ENCODE measurements at places on chromosomes 3 and 15. TPM values are rescaled to one million over a fixed set of nuclear protein-coding genes. Genes with fewer than 3 reads are reported as not detected.

MYL3 gene
- total RNA-seq, result not detected

ATP13A5 gene
- total RNA-seq, result not detected

- peaks cover 3% of the 10 kb centered on the region for H3K4me1 ChIP-seq
- peaks cover 3% of the 10 kb centered on the region for H3K27me3 ChIP-seq
- ATAC-seq, result no peak
- H3K27ac ChIP-seq, result peak within 1 kb of the TSS; percentile 75
- no peaks in the 10 kb centered on the region for H3K36me3 ChIP-seq
Measured at GRCh38 chr3:48222616-48223513, at the start of gene CAMP. Gene CAMP (plus strand): TSS chr3:48223495. CDS start chr3:48223512, 17 bp downstream.

WDR93 gene
- not detected for total RNA-seq

DNA sequence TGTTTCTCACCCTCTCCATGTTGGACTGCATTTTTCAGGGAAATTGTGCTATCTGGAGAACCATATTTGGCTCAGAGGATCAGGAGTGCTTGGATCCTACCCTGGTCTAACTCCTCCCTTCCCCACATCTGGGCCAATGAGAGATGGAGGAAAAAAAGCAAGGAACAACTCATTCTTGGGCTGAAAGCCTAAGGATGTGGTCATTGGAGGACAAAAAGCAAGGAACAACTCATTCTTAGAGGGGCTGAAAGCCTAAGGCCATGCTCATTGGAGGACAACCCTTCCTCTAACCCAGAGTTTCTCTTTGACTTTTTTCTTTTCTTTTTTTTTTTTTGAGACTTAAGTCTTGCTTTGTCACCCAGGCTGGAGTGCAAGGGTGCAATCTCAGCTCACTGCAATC lies 48.6 kb upstream of the CHRNB4 start:
- H3K4me1 ChIP-seq, result no peaks in the 10 kb centered on the region
- H3K4me3 ChIP-seq, result no peak overlapping the region
- peaks cover 3% of the 10 kb centered on the region for H3K27me3 ChIP-seq
- no peaks in the 10 kb centered on the region for H3K36me3 ChIP-seq
- ATAC-seq, result no peak

DNA sequence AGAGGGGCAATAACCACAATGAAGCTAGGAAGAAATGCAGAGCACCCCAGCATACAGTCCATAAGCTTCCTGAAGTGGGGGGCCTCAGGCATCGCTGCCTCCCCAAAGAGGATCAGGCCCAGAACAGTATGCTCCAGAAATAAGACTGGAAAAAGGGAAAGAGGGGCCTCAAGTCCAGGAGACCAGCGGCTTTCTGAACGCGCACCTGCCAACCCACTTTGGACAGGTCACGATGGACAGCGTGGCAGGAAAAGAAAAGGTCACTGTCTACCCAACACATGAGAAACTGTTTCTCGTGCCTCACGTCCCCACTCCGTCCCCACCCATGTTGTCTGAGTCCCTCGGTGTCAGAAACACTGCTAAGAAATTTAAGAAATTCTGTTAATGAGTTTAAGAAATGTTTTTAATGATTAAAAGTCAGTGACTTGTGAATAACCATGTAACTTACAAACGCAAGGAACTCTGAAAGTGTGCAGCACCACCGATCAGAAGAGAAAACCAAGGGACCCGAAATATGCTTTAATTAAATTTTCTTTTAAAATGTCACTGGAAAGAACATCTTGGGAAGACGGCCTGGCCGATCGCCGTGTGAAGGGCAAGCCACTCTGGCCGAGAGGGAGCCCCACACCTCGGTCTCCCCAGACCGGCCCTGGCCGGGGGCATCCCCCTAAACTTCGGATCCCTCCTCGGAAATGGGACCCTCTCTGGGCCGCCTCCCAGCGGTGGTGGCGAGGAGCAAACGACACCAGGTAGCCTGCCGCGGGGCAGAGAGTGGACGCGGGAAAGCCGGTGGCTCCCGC lies 1.7 kb upstream of the PPARG start:
- peak; percentile 20 for ATAC-seq
- H3K27ac ChIP-seq, result no peak overlapping the region
- peak overlapping the region; percentile 68 for H3K4me3 ChIP-seq
- H3K27me3 ChIP-seq, result peaks cover 33% of the 10 kb centered on the region
- H3K36me3 ChIP-seq, result no peaks in the 10 kb centered on the region

DNA sequence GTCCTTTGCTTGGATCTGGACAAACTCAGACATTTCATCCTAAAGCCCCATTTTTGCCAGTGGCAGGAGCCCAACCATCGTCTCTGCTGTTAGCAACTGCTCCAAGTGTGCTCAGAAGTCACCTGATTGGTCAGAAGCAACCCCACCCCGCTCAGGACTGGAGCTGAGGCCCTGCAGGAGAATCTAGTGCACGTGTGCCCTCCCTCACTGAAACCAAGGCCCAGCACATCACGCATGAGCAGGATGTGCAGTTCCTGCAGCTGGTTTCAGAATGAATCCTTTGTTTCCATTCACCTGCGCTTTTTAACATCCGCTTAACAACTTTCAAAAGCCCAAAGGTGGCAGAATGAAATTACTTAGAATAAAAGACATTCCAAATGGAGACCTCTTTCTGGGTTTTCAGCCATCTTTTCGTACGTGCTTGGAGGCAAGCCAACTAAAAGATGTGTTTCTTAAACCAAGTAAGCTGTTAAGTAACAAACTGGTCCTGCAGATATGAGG lies 81.2 kb downstream of the SRGAP3 start:
- H3K4me3 ChIP-seq, result peak overlapping the region; percentile 50
- peaks cover 23% of the 10 kb centered on the region for H3K4me1 ChIP-seq
- no peaks in the 10 kb centered on the region for H3K36me3 ChIP-seq

C15orf62 gene
- total RNA-seq, result 2.4 TPM

CLDN18 gene
- not detected for total RNA-seq

DNA sequence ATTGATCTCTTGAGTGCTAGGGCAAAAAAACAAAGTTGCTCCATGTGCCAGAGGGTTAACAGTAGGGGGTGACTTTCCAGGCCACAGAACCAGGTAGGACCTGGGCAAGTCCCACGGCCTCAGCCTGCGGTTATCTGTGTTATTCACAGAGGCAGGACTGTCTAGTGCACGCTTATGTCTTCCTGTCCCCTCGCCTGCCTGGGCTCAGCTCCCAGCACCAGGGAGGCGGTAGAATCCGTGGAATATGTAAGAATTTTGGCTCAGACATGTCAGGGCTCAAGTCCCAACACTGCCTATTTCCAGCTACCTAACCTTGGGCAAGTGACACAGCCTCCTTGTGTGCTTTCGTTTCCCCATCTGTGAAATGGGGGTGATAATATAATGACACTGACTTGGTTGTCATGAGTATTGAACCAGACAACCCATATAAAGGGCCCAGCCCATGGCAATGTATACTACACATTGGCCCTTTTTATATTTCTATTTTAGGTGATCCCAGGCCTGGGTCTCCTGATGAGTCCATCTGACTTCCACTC lies 44.3 kb upstream of the FLNB start:
- no peaks in the 10 kb centered on the region for H3K36me3 ChIP-seq
- H3K27me3 ChIP-seq, result no peaks in the 10 kb centered on the region
- no peak for ATAC-seq
- no peak overlapping the region for H3K27ac ChIP-seq
- H3K4me1 ChIP-seq, result peaks cover 5% of the 10 kb centered on the region

GRCh38 chr3:25679166-25679565 lies 14.5 kb upstream of the TOP2B start:
- H3K27ac ChIP-seq, result no peak overlapping the region
- H3K4me3 ChIP-seq, result no peak overlapping the region
- no peaks in the 10 kb centered on the region for H3K36me3 ChIP-seq
- no peaks in the 10 kb centered on the region for H3K4me1 ChIP-seq
- ATAC-seq, result no peak
- peaks cover 8% of the 10 kb centered on the region for H3K27me3 ChIP-seq

DNA sequence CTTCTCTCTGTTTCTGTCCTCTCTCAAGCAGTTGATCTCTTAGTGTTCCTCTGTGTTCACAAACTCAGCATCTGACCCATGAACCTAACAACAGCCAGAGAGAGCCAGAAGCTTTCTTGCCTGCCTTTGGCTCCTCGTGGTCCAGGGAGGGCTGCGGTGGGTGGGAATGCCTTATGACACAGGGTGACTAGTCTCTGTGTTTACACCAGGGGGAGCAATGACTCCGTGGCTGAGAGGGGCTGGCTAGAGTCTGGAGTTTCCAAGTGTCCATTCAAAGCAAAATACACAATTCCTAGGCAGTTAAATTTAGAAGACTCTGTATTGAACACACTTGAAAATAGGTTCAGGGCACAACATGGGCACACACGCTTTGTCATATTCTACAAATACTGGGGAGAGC lies 370.0 kb upstream of the FRG2C start:
- H3K27me3 ChIP-seq, result peaks cover 3% of the 10 kb centered on the region
- H3K4me1 ChIP-seq, result no peaks in the 10 kb centered on the region
- H3K36me3 ChIP-seq, result no peaks in the 10 kb centered on the region
- no peak overlapping the region for H3K27ac ChIP-seq
- H3K4me3 ChIP-seq, result no peak overlapping the region

- no peak overlapping the region for H3K4me3 ChIP-seq
- H3K36me3 ChIP-seq, result no peaks in the 10 kb centered on the region
- H3K4me1 ChIP-seq, result no peaks in the 10 kb centered on the region
- no peaks in the 10 kb centered on the region for H3K27me3 ChIP-seq
- H3K27ac ChIP-seq, result no peak overlapping the region
- ATAC-seq, result no peak
Measured at GRCh38 chr15:37361621-37362020, 261.3 kb upstream of the MEIS2 start.

DNA sequence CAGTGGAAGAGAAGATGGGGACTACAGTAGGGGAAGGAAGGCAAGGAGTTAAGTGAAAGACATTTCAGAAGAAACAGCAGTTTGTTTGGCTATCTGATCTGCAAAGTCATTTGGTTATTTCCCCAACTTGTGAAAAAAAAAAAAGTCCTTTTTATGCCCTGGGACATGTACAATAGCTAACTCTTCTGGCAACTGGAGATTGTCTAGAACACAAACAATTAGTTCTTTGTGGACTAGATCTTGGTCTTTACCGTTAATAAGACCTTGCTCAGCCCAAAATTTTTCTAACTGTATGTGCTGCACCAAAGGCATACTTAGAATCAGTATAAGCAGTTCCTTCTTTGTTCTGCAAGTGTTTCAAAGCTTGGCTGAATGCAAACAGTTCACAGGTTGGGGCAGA lies 103.5 kb upstream of the NECTIN3 start:
- ATAC-seq, result no peak
- H3K4me1 ChIP-seq, result no peaks in the 10 kb centered on the region
- H3K27ac ChIP-seq, result no peak overlapping the region
- H3K4me3 ChIP-seq, result no peak overlapping the region
- no peaks in the 10 kb centered on the region for H3K36me3 ChIP-seq

PLA2G4E gene
- total RNA-seq, result not detected

DNA sequence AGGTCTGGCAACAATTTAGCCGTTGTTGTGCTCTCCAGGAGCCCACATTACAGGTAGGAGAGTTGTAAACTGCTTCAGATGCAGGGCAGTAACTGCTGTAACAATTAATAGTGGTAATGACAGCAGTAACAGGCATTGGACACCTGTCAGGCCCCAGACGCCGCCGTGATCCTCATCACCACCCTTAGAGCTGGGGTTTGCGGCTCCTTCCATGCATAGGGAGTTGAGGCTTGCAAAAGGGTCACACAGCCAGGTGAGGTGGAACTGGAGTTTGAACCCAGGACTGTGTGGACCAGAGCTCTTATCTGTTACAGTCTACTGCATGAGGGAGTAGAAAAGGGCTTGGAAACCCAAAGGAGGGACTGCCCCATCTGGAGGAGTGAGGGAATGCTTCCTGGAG lies 26.8 kb upstream of the NR2C2 start:
- ATAC-seq, result no peak
- no peaks in the 10 kb centered on the region for H3K4me1 ChIP-seq
- H3K4me3 ChIP-seq, result no peak overlapping the region
- no peak overlapping the region for H3K27ac ChIP-seq
- H3K36me3 ChIP-seq, result no peaks in the 10 kb centered on the region

ADPGK gene
- total RNA-seq, result 112 TPM

GRCh38 chr3:142296507-142296906 lies 71.1 kb upstream of the GK5 start:
- no peaks in the 10 kb centered on the region for H3K4me1 ChIP-seq
- H3K27me3 ChIP-seq, result no peaks in the 10 kb centered on the region
- no peak overlapping the region for H3K27ac ChIP-seq
- no peaks in the 10 kb centered on the region for H3K36me3 ChIP-seq
- no peak overlapping the region for H3K4me3 ChIP-seq
- ATAC-seq, result no peak

DNA sequence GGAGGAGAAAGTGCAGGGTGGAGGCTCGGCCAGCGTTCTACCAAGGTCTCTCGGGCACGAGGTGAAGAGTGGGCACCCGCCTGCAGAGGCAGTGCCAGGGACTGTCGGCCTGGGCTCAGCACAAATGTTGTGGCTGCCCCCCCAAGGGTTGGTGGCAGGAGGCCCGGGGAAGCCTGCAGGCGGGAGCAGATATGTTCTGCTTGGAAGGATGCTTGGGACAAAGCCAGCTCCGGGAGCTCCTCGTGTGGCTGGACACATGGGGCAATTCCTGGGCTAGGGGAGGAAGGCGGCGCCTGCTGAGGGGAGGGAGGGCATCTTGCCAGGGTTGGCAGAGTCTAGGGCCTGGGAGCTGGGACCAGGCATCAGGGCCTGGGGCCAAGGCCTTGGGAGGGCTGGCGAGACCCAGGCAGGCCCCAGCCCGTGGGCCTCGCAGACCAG lies 30.4 kb upstream of the FBLN2 start:
- no peak for ATAC-seq
- no peaks in the 10 kb centered on the region for H3K4me1 ChIP-seq
- H3K4me3 ChIP-seq, result no peak overlapping the region
- no peaks in the 10 kb centered on the region for H3K27me3 ChIP-seq
- H3K36me3 ChIP-seq, result no peaks in the 10 kb centered on the region

MGA gene
- total RNA-seq, result 36.4 TPM

LIPH gene
- total RNA-seq, result 0.65 TPM

DNA sequence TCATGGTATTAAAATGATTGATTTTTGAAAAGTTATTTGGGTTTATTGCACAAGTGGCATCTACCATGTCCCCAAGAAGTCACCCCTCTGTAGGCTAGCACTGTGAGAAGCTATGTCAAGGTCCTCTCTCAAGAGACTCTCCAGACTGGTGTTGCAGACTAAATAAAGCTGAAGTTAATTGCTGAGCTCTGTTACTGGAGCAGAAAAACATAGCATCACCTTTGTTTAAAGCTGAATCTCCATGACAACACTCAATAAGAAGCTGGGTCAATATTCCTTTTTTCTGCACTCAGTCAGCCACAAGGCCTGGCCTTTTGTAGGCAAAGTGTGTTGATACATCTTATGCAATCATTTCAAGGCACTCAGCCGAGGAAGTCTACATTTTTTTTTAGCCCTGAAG lies 806.6 kb upstream of the LMCD1 start:
- ATAC-seq, result no peak
- no peaks in the 10 kb centered on the region for H3K4me1 ChIP-seq
- H3K36me3 ChIP-seq, result no peaks in the 10 kb centered on the region

GRCh38 chr3:32850226-32850625 lies 32.4 kb downstream of the TRIM71 start:
- H3K4me1 ChIP-seq, result no peaks in the 10 kb centered on the region
- H3K27me3 ChIP-seq, result peaks cover 7% of the 10 kb centered on the region
- H3K4me3 ChIP-seq, result no peak overlapping the region
- ATAC-seq, result no peak
- no peak overlapping the region for H3K27ac ChIP-seq

- H3K27ac ChIP-seq, result no peak overlapping the region
- H3K4me1 ChIP-seq, result no peaks in the 10 kb centered on the region
- H3K36me3 ChIP-seq, result no peaks in the 10 kb centered on the region
- H3K27me3 ChIP-seq, result peaks cover 44% of the 10 kb centered on the region
- peak overlapping the region; percentile 37 for H3K4me3 ChIP-seq
Measured at GRCh38 chr3:123449997-123450604, 1.2 kb upstream of the ADCY5 start.
